ENCODE measurements at places on chromosomes 6 and 20.

- DNase-seq, result no peak
Observed at GRCh38 chr6:44180886-44181285, 22.3 kb downstream of the CAPN11 start.

DNA sequence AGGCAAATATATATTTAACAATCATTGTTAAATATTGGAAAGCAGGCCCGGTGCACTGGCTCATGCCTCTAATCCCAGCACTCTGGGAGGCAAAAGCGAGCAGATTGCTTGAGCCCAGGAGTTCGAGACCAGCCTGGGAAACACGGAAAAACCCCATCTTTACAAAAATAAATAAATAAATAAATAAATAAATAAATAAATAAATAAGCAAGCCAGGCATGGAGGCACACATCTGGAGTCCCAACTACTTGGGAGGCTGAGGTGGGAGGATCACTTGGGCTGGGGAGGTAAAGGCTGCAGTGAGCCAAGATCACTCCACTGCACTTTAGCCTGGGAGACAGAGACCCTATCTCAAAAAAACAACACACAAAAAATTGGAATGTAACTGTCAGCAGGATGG is 53.7 kb downstream of the ZFP64 start:
- no peak for DNase-seq

GRCh38 chr6:64428186-64428585 is 792.6 kb downstream of the PHF3 start:
- DNase-seq, result no peak

DNA sequence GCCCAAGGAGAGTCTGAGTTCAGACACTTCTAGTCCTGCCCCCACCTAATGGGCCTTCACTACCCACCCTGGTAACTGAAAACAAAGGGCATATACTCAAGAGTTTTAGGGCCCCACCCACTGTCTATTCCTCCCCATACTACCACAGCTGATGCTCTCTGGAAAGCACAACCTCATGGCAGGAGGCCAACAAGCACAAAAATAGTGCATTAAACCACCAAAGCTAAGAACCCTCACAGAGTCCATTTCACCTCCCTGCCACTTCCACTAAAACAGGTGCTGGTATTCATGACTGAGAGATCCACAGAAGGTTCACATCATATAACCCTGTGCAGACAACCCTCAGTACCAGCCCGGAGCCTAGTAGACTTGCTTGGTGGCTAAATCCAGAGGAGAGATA is 132.1 kb upstream of the ADGRB3 start:
- DNase-seq, result no peak

GRCh38 chr20:21167261-21167660 is 41.4 kb downstream of the KIZ start:
- no peak for DNase-seq

DNA sequence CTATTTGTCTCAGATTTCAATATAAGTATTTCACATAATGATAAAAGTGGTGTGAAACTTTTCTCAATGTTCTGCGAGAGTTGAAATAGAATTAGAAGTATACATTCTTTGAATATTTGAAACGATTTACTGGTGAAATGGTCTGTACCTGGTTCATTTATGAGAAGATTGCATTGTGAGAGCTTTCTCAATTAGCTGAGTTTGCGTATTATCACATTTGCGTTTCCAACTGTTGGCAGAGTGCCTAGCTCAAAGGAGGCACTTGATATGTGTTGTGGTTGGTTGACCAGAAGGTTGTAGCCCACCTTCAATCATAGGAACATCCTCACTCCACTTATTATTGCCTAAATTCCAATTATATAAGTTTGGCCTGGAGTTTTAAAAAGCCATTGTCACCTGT is 58.8 kb upstream of the EXOC2 start:
- no peak for DNase-seq

DNA sequence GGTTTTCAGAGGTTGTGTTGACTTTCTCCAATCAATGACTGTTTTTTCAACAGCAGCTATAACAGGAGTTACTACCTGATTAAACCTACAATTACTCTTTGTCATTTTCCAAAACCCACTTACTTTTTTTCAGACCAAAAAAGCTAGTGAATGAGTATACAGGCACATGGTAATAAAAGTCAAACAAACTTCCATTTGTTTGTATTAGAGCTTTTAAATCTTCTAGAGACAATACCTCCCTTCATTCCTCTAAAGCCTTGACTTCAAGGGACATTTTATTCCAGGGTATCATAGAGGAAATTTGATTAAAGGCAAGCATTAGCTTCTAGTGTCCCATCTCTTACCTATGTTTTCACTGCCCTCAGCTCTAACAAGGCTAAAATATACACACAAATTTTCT is 52.7 kb downstream of the IL22RA2 start:
- DNase-seq, result no peak

DNA sequence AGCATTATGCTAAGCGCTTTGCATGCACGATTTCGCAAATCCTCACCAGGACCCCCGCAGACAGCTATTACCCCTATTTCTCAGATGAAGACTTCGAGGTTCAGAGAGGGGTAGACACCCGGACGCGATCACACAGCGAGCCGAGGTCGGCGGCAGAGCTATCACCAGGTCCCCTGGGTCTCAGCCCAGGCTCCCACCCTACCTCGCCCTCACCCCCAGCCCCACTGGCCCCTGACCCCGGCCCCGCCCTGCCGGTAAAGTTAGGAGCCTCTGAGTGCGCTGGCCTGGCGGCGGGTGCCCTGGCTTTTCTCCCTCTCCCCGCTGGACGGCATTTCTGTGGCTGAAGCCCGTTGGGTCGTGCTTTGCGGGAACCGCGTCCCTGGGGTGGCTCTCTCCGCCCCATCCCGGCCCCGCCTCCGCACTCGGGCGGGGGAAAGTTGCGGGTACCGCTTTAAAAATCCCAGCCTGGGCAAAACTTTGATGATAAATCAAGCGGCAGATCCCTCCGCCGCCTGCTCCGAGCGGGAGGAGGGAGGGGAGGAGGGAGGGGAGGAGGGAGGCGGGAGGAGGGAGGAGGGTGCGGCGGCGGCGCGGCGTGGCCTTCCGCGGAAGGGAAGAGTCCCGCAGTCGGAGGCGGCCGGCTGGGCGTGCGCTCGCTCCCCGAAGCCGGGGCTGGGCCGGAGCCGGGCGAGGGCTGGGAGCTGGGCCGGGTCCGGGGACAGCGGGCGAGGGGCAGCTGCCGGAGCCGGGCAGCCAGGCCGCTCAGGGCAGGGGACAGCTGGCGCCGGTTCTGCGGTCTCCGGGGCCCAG is at the start of gene VSTM2L:
Gene VSTM2L, plus strand, starts transcription at position 624 of the 810 bp plus-strand sequence. CDS start 224 bp downstream, outside the sequence.
- peak; percentile 75 for DNase-seq

GRCh38 chr20:25247000-25247517 is 826 bp upstream of the PYGB start:
- no peak for DNase-seq

GRCh38 chr6:148887181-148887580 is 140.4 kb downstream of the UST start:
- no peak for DNase-seq

DNA sequence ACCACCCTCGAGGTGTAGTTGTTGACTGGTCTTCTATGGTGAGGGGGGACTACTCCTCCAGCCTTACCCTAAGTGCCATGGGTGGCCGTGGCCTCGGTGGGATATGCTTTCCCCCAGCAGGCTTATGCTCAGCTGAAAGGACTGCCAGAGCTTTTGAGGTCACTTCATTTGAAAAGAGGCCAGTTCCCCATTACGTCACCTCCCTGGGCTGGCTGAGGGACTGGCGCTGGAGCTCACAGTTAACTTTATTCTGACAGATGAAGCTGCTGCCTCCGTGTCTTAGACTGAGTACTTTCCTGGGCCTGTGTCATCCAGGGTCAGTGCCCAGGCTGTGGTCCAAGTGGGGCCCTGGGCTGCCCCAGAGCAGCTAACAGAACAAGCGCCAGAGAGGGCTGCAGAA is 42.8 kb upstream of the PCMTD2 start:
- DNase-seq, result no peak

DNA sequence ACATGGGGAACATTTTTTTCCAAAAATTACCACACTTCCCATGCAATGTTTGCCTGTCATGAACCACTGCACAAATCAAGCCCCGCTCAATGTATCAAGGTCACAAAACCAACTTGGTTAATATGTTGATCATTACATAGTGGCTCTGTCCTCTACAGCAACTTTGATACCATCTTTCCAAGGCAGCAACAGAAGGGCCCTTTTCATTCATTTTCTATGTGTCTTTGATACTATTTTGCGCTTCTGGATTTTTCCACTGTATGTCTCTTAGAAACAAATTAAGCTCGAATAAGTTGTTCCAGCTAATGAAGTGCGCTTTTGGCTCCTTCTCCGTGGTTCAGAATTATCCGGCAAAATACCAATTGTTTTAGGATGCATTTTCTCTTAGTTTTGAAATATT is 1.5 kb downstream of the ZHX3 start:
- DNase-seq, result no peak

GRCh38 chr6:20092071-20092566 is 120.2 kb downstream of the MBOAT1 start:
- DNase-seq, result no peak

- no peak for DNase-seq
Observed at GRCh38 chr6:34593701-34594100, 37.6 kb upstream of the SPDEF start.

DNA sequence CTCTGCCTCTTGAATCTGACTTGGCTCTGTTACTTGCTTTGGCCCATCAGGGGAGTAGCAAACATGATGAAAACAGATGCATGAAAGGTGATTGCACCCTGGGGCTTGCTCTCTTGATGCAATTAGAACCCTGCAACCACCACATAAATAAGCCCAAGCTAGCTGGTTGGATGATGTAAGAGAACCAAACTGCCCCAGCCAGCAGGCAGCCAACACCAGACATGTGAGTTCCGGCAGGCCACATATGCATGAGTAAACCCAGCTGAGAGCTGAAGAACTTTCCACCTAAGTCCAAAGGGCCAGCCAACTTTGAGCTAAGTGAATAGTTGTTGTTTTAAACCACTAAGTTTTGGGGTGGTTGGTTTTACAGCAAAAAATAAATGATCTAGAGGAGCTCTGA is 268.4 kb downstream of the FARS2 start:
- DNase-seq, result no peak

DNA sequence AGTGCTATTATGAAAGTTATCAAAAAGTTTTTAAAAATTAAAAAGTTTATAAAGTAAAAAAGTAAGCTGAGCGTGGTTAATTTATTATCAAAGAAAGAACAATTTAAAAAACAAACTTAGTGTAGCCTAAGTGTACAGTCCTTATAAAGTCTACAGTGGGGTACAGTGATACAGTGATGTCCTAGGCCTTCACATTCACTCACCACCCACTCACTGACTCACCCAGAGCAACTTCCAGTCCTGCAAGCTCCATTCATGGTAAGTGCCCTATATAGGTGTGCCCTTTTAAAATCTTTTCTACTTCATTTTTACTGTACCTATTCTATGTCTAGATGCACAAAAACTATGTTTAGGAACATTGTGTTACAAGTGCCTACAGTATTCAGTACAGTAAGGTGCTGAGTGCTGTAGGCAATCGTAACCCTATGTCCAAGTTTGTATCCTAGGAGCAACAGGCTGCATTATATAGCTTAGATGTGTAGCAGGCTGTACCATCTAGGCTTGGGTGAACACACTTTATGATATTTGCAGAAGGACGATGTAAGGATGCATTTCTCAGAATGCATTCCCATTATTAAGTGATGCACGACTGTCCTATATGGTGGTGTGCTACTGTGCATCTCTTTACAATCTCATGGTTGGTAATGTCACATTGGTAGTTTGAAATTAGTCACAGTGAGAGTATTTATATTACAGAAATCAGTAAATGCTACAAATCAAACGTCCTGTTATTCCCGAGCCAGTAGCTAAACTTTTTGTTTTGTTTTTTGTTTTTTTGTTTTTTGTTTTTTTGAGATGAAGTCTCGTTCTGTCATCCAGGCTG is 158.3 kb downstream of the GMPR start:
- no peak for DNase-seq

GRCh38 chr6:21996425-21997118 is 300.3 kb downstream of the PRL start:
- DNase-seq, result no peak

GRCh38 chr6:42271834-42272805 is 54.5 kb upstream of the MRPS10 start:
- DNase-seq, result no peak

DNA sequence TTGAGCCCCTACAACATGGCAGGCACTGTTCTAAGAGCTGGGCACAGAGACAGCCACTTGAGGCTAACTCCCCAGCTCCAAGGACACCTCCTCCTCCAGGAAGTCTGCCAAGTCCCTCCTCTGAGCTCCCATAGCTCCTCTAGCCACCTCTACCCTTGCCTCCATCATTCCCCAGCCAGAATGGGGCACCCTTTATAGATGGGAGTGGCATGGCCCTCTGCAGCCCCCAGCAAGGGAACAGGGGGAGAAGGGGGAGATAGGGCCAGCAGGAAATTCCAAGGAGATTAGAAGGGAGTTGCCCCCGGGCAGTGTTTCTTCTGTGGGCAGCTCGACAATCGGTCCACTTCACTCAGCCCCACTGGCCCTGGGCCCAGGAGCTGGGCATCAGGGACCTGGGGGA is 19.7 kb upstream of the TLDC2 start:
- no peak for DNase-seq

- DNase-seq, result no peak
Observed at GRCh38 chr6:55175078-55176049, 1.0 kb downstream of the HCRTR2 start.

GRCh38 chr6:26270486-26270861 is 94.5 kb upstream of the BTN3A2 start:
- no peak for DNase-seq

GRCh38 chr6:7239590-7239948 is 73.4 kb downstream of the SSR1 start:
- no peak for DNase-seq

GRCh38 chr6:155400654-155400965 is 55.0 kb downstream of the NOX3 start:
- DNase-seq, result no peak

DNA sequence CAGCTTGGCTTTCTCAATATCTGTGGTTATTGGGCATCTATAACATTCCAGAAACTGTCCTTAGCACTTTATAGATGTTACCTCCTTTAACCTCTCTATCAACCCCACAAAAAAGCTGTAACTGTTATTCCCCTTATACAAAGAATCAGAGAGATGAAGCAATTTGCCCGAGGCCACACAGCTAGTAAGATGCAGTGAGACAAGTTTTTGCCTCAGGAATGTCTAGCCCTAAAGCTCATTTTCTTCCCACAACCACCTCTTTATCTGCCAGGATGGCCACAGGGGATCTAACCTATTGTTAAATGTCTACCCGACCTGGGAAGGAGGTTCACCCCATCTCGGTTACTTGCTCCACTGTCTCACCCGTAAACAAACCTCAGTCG is 31.9 kb upstream of the TCP11 start:
- no peak for DNase-seq

GRCh38 chr6:14333556-14334305 is 216.2 kb downstream of the CD83 start:
- no peak for DNase-seq

- peak; percentile 29 for DNase-seq
Observed at GRCh38 chr6:106666282-106667021, 37.1 kb downstream of the QRSL1 start.

DNA sequence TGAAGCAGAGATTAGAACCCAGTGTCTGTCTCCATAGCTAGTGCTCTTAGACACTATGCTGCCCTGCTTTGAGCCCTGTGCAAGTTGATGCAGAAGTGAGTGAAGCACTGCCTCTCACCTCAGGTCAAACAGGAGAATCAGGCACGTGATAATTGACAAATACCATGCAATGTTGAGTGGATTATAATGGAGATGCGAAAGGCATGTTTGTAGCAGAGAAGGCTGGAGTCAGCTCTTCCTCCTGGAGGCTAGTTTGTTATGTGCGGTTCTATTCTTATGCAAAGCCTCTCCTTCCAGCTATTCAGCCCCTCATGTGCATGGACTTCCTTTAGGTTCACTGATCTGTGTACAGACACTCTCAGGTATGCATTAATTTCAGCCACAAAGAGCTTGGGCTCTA is 108.5 kb downstream of the MANEA start:
- no peak for DNase-seq

GRCh38 chr6:112036088-112036637 is 17.7 kb upstream of the CCN6 start:
- DNase-seq, result no peak

All from GM13977 (cell line).